ENCODE measurements at places on chromosomes 6 and 20. TPM values are rescaled to one million over a fixed set of nuclear protein-coding genes. Genes with fewer than 3 reads are reported as not detected.

GRCh38 chr20:23387118-23387443, 25.1 kb downstream of the GZF1 start:
- H3K27ac ChIP-seq = no peak overlapping the region
- H3K4me3 ChIP-seq = no peak overlapping the region
- no peak for DNase-seq
- no peaks in the 10 kb centered on the region for H3K4me1 ChIP-seq

- H3K4me1 ChIP-seq = peaks cover 6% of the 10 kb centered on the region
- no peaks in the 10 kb centered on the region for H3K27me3 ChIP-seq
- H3K27ac ChIP-seq = peak overlapping the region; percentile 63
- H3K36me3 ChIP-seq = no peaks in the 10 kb centered on the region
Measured at GRCh38 chr20:652615-653109, 338 bp downstream of the SRXN1 start.

Gene OVOL2
- not detected for total RNA-seq

DNA sequence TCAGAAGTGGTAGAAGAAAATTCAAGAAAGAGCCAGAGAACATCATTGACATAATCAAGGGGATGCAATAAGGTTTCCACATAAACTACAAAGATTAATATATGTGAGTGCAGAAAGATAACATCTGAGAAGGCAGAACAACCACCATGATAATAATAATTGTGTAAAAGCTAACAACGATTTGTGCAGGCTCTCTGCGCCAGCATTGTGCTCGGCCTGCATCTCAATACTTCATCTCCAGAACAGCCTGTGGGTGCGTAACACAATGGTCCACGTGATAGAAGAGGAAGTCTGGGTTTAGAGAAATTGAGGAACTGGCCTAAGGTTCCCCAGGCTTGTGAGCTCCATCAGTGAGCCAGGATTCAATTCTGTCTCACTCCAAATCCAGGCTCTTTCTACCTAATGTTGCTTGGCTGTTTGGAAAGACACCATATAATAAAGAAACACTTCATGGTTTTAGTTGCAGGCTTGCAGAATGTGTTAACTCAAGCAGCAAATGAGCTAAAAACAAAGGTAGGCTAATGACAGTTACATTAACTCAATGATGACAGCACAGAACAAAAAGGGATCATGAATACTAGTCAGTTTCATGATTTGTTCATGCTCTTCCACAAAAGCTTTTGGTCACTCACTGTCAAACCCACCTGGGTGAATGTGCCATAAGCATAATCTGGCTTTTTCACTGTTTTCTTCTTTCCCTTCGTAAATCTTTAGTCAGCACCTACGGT, 71.2 kb downstream of the LY86 start:
- no peak overlapping the region for H3K27ac ChIP-seq
- no peaks in the 10 kb centered on the region for H3K36me3 ChIP-seq
- no peaks in the 10 kb centered on the region for H3K27me3 ChIP-seq
- H3K4me3 ChIP-seq = no peak overlapping the region
- no peak for DNase-seq

GRCh38 chr6:119077643-119078375, 655 bp downstream of the FAM184A start:
- peaks cover 3% of the 10 kb centered on the region for H3K4me1 ChIP-seq
- H3K27ac ChIP-seq = no peak overlapping the region
- no peaks in the 10 kb centered on the region for H3K36me3 ChIP-seq
- no peak for DNase-seq
- H3K4me3 ChIP-seq = peak overlapping the region; percentile 56

DNA sequence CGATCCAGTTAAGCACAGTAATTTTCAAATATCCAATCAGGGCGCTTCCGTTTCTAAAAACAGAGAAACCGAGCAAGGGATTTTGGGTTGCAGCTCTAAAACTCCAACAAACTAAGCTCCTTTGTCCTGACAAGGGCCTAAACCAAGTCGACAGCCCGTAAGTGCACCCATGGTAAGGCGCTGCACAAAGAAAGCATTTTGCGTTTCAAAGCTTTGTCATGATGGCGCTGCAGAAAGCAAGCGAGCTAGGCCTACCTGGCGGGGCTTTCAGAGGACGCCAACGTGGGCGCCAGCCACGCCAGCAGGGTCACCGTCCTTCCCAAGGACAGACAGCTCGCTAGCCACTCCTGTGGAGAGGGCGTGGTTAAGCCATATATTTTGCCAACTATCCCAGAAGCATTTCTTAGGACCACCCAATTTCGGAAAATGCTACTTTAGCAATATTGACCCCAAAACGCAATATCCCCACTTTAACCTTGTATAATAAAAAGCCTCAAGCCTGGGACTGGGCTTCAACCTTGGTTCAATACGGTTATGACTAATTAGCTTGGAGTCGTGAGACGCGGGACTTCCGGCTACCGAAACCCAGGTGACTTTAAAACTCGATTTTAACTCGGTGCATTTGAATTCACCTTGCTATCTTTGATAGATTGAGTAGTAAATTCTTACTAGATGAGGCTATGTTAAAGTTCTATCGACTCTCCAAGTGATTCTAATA, 53.8 kb downstream of the TRIM38 start:
- peaks cover 4% of the 10 kb centered on the region for H3K4me1 ChIP-seq
- no peaks in the 10 kb centered on the region for H3K36me3 ChIP-seq
- H3K27ac ChIP-seq = no peak overlapping the region
- H3K27me3 ChIP-seq = no peaks in the 10 kb centered on the region

Gene SLC4A11
- 1.9 TPM for total RNA-seq

DNA sequence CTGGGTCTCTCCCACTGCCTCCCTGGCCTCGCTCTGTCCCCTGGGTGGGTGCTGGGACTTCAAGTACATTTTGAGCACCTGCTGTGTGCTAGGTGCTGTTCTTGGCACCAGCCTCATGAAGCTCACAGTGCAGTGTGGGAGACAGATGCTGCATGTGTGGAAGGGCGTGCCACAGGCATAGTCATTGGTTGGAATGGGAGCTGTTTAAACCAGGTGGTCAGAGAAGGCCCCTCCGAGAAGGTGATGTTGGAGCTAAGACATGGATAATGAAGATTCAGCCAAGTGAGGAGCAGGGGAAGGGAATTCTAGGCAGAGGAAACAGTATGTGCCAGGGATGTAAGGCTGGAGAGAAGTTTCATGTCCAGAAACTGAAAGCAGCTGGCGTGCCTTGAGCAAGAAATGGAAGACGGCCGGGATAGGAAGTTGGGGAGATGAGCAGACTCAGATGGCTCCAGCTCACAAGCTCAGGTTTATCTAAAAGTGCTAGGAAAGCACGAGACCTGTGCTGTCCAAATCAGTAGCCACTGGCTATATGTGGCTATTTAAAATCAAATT, 9.9 kb downstream of the LPIN3 start:
- no peaks in the 10 kb centered on the region for H3K4me1 ChIP-seq
- no peak overlapping the region for H3K4me3 ChIP-seq
- DNase-seq = no peak
- no peaks in the 10 kb centered on the region for H3K27me3 ChIP-seq
- H3K36me3 ChIP-seq = no peaks in the 10 kb centered on the region

- no peak overlapping the region for H3K27ac ChIP-seq
- DNase-seq = no peak
- H3K36me3 ChIP-seq = no peaks in the 10 kb centered on the region
- no peaks in the 10 kb centered on the region for H3K4me1 ChIP-seq
Measured at GRCh38 chr20:46913329-46914044, 18.8 kb downstream of the EYA2 start.

- no peak for DNase-seq
- H3K27ac ChIP-seq = no peak overlapping the region
- no peaks in the 10 kb centered on the region for H3K27me3 ChIP-seq
- H3K4me1 ChIP-seq = no peaks in the 10 kb centered on the region
Measured at GRCh38 chr6:90859612-90860011, 272.7 kb upstream of the MAP3K7 start.

Gene TGM3
- not detected for total RNA-seq

DNA sequence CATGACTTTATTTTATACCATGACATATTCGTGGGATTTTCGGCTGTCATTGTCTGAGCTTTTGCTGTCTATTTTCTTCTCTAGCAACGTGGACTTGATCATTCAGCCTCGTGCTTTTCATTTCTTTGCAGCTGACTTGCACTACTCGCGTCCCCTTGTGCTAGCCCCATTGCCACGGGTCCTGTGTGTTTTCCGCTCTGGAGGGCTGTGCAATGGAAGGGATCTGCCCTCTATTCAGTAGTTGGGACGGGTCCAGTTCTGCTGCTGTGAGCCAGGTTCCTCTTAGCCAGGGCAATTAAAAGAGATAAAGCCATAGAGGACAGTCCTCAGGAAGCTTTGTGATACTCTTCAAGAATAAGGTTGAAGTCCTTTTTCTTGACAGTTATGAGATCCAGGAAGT, 17.6 kb downstream of the NEDD9 start:
- no peak for DNase-seq
- no peaks in the 10 kb centered on the region for H3K4me1 ChIP-seq
- H3K27ac ChIP-seq = no peak overlapping the region
- no peak overlapping the region for H3K4me3 ChIP-seq
- peaks cover 22% of the 10 kb centered on the region for H3K36me3 ChIP-seq

Gene GABRR2
- total RNA-seq = 0.54 TPM

Data from GM12878 (cell line).